ENCODE measurements at places on chromosomes 3 and 15.

GRCh38 chr3:42190701-42191442 is 75.1 kb downstream of the CCK start:
- DNase-seq = peak; percentile 63

DNA sequence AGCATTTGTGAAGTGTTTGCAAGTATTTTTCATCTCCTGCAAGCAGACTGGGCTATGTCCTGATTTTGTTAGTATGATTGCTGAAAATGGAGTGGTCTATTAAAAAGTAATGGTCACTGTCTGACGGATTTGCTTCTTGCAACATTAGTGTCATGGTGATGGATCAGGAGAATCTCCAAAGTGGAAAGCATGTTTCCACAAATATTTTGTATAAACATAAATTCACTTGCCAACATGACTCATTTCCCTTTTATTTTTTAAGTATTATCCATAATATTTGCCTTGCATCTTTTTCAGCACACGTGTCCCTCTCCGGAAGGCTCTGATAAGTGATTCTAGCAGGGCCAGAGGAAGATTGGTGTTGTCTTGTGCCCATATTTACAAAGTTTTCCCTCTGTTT is 27.4 kb upstream of the CACNA2D3 start:
- no peak for DNase-seq

- DNase-seq = no peak
These were observed 192.5 kb downstream of the SHOX2 start for GRCh38 chr3:157913741-157914150.

DNA sequence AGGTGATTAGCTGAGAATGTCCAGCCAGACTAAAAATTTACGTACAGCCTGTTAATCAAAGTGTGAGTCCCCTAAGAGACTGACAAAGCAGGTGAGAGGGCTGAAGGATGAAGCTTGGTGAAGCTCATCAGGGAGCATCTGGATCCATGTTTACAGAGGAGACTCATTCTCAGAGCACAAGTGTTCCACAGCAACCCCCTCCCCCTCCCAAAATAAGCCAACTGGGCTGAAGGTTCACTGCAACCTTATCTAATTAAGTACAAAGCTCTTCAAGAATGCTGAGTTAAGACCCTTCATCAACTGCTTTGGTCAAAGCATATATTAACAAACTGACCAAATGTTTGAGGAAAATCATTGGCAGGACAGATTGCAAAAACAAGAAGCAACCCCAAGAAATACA is 262.6 kb upstream of the ZNF385D start:
- no peak for DNase-seq

DNA sequence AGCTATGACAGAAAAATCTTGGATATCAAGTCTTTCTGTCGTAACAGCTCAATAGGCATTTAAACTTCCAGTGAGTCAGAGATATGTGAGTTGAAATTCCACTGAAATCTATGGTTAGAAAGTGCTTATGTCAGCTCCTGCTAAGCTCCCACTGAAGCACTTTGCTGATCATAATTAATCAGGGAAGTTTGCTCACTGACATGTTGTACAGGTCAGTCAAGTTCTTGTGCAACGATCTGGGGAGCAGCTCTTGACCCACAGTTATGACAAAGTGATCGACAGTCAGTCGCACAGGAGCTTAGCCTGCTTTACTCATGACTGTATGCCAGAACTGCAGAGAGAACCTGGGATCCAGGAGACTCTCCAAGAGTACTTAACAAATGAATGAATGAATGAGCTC is 453.5 kb downstream of the SOX2 start:
- no peak for DNase-seq

DNA sequence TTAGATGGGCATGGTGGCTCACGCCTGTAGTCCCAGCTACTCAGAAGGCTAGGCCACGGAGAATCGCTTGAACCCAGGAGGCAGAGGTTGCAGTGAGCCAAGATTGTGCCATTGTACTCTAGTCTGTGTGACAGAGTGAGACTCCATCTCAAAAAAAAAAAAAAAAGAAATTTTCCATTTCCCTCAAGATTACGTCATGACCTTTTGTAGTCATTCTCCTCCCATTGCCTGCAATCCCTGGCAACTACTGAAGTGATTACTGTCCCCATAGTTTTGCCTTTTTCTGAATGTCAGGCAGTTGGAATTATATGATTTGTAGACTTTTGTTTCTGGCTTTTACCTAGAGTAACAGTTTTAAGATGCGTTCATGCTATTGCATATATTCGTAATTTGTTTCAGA is 28.0 kb downstream of the WDR76 start:
- no peak for DNase-seq

- DNase-seq = peak; percentile 25
These were observed 172.9 kb upstream of the BCL6 start for GRCh38 chr3:187918081-187918644.

GRCh38 chr3:37240170-37240945 is 66.0 kb upstream of the LRRFIP2 start:
- DNase-seq = no peak

- DNase-seq = no peak
These were observed 20.1 kb upstream of the GLCE start for GRCh38 chr15:69140306-69140705.

DNA sequence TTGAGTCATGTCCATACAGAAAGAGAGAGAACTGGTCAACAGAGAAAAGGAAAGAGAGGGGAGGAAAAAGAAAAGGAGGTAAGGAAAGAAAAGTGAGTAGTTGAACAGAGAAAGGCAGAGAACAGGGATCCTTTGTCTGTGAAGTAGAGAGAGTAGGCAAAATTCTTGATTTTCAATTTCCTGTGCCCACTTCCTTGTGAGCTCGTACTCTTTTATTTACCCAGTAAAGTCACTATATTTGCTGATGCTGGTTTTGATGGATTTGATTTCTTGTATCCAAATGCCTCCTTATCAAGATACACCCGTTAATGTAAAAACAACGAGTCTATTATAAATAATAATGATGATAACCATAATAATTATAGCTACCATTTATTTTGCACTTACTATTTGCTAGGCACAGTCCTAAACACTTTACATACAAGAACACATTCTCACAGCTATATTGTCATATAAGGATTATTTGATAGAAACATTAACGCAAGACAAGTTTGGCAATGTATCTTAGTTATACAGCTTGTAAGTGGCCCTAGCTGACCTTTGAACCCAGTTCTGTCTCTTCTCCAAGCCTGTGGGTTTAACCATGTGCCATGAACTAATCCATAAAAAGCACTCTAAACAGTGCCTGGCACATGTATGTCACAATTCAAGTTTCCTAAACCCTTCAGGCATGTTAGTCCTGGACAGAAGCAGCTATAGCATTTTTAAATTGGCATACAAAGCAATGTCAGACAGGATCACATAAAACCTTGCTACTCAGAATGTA is 6.7 kb upstream of the P2RY1 start:
- DNase-seq = no peak

GRCh38 chr3:125128861-125129501 is 73.2 kb upstream of the HEG1 start:
- DNase-seq = no peak

GRCh38 chr3:142210144-142210543 is 15.2 kb downstream of the GK5 start:
- DNase-seq = no peak

GRCh38 chr3:13896473-13897154 is 16.7 kb upstream of the WNT7A start:
- DNase-seq = peak; percentile 75

GRCh38 chr3:30180310-30181177 is 425.9 kb upstream of the TGFBR2 start:
- DNase-seq = no peak

DNA sequence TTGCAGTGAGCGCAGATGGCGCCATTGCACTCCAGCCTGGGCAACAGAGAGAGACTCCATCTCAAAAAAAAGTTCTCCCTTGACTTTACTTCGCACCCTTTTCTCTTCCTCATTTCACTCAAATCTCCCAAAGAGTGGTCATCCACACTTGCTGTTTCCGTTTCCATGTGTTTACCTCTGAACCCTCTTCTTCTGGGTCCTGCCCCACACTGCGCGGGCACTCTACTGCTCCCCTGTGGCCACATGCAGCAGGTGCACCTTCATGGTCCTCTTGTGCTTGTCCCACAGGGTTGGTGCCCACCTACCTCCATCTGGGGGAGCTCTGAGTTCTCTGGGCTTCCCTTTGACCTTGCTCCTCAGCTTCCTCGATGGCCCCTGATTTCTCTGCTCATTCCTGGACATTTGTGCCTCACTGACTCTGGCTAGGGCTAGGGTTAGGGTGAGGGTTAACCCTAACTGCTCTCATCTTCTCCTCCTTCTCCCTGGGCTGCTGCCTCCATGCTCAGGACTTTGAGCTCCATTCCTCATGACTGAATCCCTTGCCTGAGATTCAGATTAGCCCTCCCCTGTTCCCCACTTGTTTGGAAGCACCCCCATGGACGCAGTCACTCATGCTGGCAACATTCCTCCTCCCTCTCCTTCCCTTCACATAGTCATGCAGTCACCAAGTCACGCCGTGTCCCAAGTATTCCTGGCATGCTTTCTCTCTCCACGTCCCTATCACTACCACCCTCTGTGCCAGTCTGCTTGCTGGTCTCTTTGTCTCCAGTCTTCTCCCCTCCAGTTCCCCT is 26.6 kb upstream of the KY start:
- peak; percentile 42 for DNase-seq

DNA sequence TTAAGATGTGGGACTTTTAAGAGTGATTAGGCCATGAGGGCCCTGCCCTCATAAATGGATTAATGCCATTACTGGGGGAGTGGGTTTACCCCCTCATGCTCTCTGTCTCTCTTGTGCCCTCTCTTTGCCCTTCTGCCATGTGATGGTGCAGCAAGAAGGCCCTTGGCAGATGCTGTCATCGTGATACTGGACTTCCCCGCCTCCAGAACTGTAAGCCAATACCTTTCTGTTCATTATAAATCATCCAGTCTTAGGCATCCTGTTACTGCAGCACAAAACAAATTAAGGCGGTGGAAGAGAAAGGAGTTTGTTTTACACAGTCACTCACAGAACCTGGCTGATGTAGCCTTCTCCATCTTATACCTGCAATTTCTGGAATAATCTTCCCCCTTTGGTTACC is 360.3 kb upstream of the TBL1XR1 start:
- DNase-seq = no peak

DNA sequence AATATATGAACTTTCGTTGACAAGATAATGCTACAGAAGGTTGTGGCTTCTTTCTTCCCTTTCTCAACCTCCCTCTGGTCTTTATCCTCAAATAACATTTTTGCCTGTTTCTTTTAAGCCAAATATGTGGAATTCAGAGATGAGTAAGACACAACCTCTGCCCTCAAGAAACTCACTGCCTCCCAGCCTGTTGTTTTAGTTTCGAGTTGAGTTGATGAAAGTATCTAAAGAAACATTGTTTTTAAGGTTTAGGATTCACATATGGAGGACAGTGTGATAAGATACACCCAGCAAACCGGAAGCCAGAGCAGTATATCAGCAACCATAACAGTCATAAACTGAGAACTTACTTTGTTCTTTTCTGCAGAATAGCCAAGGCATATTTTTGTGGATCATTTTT is 218.6 kb downstream of the THSD4 start:
- no peak for DNase-seq

GRCh38 chr3:51024765-51025632 is 350.3 kb downstream of the DOCK3 start:
- DNase-seq = no peak

GRCh38 chr15:98868564-98868963 is 139.0 kb downstream of the PGPEP1L start:
- no peak for DNase-seq

- no peak for DNase-seq
These were observed 59.7 kb downstream of the GRIP2 start for GRCh38 chr3:14480207-14481017.
